ENCODE measurements at places on chromosomes 11 and 22.

DNA sequence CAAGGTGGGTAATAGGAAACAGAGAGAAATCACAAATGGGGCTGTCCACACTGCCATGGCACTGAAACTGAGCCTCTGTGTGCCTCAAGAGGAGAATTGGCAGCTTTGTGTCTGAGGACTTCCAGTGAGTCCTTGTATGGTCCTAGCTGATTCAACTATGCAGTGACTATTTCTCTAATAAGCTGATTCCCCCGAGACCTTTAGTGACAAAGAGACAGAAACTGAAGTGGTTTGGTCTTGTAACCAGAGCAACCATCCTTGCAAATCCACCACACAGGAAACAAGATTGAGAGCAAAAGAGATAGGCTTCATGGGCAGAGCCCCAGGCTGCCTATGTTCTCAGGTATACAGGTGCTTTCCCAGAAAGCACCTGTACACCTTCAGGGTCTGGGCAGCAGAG is 1038.5 kb downstream of the NTM start:
- DNase-seq, result peak; percentile 21

DNA sequence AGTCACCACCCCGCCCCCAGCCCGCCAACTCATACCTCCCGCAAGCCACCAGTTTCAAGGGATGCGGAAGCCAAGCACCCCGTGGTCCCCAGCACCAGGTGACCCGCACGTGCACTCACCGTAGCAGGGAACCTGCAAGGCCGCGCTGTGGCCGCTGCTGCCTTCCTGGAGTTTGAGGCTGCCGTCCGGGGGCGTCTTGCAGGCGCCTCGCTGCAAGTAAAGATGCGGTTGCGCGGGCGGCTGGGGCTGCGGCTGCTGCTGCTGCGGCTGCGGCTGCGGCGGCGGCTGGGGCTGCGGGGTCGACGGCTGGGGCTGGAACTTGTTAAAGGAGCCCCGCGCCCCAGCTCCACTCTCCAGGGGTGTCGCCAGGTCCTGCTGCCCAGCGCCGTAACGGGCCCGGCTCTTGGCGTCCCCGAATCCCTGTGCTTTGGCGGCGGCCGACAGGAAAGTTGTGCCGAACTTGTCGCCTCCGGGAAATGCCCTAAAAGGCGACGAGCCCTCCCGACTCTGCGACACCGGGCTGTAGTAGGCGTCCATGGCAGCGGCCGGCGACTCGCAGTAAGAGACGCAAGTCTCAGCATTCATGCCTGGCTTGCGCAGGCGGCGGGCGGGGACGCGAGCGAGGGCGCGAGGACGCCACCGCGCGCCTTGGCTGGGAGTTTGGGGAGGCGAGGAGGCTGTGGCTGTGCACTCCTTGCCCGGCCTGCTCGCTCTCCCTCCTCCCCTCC is at the start of gene ALX4:
Gene ALX4, minus strand, starts transcription at position 662 of the 728 bp plus-strand sequence. Its CDS starts 77 bp downstream, at position 585.
- DNase-seq, result no peak

DNA sequence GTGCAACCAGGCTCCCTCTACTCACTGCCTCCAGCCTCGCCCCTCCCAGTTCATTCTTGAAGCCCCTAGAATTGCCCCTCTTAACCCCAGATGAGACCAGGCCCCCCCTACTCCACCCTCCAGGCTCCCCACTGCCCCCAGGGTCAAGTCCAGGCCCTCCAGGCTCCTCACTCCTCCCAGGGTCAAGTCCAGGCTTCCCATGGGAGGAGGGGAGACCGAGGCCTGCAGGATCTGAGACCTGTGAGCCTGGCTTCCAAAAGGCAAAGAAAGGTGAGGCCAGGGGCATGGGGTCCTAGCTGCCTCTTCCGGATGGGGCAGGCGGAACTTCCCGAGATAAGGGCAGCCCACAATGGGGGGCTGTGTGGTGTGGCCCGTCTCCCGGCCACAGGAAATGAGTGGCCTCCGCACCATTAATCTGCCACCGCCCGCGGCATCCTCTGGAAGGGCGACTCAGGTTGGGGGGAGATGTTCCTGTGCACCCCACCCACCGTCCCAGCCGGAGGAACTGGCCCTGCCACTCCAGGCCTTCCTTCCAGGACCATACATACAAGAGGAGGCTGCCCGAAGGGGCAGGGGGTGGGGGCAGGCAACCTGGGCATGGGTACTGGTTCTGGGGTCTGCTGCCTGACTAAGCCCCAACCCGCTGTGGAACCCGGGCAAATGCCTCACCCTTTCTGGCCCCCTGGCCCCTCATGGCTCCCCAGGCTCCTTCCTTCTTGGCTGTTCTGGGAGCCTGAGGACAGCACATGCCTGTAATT is 35.1 kb upstream of the WNT11 start:
- no peak for DNase-seq

GRCh38 chr22:29193021-29193420 is 12.7 kb upstream of the EMID1 start:
- no peak for DNase-seq

DNA sequence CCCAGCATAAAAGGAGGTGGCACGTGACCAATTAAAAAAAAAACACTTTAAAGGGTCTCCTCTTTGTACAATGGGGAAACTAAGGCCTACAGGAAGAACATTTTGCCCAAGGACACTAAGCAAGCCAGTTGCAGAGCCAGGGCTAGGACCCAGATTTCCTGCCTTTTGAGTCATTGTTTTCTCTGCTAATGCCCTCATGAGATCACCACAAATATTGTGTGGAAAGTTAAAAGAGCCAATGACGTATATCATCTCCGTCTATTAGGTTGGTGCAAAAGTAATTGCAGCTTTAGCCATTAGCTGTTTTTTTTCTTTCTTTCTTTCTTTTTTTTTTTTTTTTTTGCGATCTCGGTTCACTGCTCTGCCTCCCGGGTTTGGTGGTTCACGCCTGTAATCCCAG is 24.1 kb upstream of the LRRC32 start:
- DNase-seq, result no peak

DNA sequence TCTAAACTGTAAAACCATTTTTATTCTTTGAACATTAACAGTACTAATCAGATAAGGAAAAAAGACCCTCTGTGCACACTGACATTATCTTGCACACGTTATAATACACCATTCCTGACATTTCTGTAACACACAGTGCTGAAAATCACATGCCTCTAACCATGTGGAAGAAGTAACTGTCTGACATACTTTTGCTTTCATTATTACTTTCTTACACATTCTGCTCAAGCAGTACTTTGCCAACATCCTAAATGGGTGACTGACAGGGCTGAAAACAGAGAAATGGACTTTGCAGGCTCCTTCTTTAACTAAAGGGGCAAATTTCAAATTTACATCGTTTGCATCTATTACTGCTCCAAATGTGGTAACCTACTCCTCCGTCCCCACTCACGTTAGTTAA is 22.8 kb upstream of the TP53AIP1 start:
- DNase-seq, result no peak

DNA sequence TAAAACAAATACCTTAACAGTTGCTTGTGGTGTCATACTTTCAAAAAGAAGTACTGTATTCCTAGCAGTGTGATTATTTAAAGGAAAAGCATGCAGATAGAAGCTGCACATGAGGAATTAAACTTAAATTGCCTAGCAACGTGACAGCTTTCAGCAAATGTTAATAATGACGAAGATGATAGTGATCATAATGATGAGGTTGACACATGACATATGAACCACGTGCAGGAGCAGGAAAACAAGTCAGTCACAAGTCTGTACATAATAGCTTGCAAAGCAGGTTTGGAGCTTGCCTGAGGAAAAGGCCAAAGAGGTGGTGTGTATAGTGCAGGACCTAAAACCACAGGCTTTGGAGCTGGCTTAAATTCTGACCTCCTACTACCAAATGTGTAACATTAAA is 30.6 kb upstream of the PIK3C2A start:
- DNase-seq, result no peak

DNA sequence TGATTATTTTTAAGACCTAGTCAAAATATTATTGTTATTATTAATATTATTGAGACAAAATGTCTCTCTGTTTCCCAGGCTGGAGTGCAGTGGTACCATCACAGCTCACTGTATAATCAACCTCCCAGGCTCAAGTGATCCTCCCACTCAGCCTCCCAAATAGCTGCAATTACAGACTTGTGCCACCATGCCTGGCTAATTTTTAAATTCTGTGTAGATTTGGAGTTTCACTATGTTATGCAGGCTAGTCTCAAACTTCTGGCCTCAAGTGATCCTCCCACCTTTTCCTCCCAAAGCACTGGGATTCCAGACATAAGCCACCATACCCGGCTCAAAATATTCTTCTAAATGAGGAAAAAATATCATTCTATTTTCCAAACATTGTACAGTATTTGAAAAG is 37.0 kb downstream of the SLC36A4 start:
- DNase-seq, result no peak

- DNase-seq, result no peak
Observed at GRCh38 chr11:95991545-95991944, 67.6 kb upstream of the MTMR2 start.

DNA sequence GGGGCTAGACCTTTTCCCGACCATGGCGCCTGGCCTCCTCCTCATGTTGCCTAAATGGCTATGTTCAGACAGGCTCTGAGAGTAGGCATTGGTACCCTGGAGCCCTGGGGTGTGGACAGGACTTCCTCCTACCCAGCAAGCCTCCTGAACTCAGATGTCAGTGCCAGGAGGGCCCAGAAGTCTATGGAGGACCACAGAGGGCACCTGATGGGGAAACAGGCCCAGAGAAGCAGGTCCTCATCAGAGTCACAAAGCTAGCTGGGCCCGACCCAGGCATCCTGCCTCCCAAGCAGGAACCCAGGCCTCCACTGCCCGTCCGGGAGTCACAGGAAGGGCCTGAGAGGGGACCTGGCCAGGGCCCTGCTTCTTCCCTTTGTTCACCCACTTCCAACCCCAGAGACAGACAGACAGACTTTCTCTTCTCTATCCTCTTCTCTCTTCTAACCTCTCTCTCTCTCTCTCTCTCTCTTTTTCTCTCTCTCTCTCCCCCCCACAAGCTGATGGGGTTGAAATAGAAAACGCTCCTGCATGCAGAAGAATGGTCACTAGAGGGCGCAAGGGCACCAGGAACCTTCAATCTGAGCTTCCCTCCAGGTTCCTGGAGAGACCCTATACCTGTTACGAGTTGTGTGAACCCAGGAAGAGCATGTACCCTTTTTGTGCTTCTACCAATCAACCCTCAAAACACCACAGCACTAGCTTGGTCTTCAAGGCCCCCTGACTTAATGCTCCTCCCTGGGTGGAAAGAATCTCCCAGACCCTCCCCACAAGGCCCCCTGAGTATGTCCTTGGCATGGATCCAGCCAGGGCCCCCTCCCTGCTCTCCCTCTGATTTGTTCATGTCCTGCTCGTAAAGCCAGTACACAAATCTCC is 27.1 kb downstream of the ARAP1 start:
- DNase-seq, result no peak

GRCh38 chr22:37018815-37019308 is 385 bp downstream of the TST start:
- DNase-seq, result no peak

GRCh38 chr11:72233773-72234513 is 9.4 kb downstream of the INPPL1 start:
- no peak for DNase-seq

GRCh38 chr22:22109693-22110466 is 127.3 kb upstream of the TOP3B start:
- no peak for DNase-seq

DNA sequence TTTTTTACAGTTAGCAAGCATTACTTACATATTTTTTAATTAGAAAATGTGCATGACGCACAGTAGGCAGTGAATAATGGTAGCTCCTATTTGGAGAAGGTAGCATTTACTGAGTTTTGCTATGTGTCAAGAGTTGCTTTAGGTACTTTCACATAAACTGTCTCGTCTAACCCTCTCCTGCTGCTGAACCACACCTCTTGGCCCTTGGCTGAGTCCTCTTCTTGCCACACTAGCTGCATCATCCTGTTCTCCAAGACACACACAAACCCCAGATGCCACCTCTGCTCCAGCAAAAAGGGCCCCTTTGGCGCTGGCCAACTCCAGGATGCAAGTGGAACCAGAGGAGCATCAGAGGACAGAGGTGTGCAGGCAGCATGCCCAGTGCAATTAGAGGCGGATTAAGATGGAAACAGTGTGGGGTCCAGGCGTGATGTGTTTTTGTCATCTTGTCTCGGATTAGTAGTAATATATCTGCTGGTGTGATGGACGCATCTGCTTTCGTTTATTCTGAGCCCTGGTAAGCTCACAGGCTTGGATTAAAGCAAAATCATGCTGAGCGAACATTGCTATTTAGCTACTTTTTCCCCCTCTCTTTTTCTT is 367.0 kb upstream of the CADM1 start:
- DNase-seq, result peak; percentile 54

- DNase-seq, result no peak
Observed at GRCh38 chr11:61054927-61055562, 47.2 kb upstream of the CD5 start.

GRCh38 chr11:80916173-80916798 is 1475.5 kb upstream of the TENM4 start:
- DNase-seq, result no peak

GRCh38 chr11:118497831-118498230 is 29.4 kb upstream of the TTC36 start:
- no peak for DNase-seq

DNA sequence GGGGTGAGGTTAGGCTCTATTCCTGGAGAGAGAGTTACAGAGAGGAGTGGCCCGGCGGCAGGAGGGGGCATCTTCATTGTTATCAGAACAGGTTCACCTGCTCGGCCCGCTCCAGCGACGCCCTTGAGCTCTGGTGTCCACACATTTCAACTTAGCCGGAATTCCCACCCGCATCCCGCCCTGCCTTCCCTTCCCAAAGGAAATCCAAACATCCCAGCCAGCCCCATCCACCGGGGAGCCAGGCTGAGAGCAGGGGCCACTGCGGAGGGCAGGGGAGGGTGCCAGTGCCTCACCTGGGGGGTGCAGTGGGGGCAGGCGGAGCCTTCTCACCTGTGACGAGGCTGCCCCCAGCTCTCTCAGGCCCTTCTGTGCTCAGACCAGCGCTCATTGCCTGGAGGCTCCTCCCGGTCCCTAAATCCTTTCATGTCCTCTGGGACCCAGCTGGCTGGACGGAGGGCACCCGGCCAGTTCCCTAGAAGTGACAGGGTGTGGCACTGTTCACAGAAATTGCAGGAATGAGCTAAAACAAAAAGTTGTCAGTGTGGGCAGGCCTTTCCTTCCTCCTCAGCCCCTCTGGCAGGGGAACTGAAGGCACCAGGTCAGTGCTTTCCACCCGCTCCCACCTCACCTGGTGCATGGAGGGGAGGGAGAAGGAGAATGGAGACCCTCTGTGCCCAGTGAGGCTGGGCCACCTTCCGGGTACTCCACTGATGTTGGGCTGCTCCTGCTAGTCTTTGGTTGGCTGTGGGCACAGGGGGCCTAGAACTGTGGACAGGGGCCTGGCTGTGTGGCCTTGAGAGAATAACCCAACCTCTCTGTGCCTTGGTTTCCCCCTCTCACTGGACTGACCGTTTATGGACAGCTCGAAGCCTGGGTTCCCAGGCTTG is 2.2 kb upstream of the MRGPRG start:
- no peak for DNase-seq

DNA sequence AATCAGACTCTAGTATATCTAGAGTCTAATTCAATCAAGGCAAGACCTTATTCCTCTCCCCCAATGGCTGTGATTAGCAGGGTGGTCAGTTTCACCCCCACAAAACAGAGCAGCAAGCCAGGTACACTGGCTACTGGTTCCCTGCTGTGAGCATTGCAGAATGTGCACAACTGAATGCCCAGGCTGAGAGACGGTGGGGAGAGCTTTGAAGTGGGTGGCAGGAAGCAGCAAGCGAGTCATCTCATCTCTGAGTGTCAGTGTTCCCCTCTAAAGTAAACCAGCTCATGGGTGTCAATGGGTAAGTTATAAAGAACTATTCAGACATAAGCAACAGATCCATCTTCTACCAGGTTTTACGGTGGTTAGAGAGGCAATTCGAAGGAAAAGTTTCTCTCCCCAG is 37.6 kb downstream of the GAB4 start:
- no peak for DNase-seq

- peak; percentile 6 for DNase-seq
Observed at GRCh38 chr11:28026634-28027290, 81.2 kb downstream of the KIF18A start.

- no peak for DNase-seq
Observed at GRCh38 chr22:35742342-35743100, 24.8 kb downstream of the APOL5 start.
